ENCODE measurements at places on chromosomes 5 and 9.

GRCh38 chr5:158020555-158021418, 161.8 kb upstream of the CLINT1 start:
- no peak for DNase-seq

DNA sequence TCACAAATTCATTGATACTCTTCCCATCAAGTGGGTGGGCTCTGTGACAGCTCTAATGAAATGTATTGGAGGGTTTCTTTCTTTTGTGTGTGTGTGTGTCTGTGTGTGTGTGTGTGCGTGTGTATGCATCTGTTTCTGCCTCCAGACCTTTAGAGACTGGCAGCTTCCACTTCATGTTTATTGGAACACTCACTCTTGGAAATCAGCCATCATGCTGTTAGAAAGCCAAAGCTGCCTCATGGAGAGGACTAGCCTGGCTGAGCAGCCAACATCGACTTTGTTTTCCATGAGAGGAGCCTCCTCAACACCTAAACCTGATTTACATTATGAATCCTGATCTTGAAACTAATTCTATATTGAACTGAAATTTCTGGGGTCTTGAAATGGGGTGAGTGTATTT, 128.5 kb upstream of the FAM174A start:
- no peak for DNase-seq

DNA sequence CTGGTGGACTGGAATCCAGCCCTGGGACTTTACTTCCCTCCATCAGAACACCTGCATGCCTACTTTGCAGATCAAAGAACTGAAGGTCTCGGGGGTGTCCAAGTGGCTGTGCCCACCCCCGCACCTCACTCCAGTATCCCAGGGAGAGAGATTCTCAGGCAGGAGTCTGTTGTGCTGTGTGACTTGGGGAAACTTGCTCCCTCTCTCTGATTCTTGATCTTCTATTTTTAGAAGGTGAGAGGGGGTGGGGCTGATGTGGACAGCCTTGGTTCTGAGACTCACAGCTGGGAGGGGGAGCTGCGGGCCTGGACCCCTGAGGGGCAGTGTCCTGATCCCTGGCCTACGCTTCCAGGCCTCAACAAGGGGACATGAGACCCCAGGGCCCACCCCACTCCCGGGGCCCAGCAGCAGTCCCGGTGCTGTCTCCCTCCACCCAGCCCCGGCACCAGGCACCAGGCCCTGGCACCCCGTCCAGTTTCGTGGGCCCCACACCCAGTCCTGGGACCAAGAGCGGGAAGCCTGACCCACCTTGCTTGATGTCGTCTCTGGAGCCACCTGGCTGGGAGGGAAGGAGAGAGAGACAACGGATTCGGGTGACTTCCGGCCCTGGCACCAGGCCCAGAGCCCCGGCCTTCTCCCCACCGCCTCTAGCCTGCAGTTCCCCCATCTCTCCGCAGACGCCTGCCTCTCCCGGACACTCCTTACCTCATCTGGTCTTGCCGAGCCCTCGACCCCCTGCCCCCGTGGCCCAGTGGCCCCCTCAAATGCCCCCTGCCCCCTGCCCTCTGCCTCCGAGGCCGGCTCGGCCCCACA, 74.0 kb upstream of the SPTLC1 start:
- no peak for DNase-seq

DNA sequence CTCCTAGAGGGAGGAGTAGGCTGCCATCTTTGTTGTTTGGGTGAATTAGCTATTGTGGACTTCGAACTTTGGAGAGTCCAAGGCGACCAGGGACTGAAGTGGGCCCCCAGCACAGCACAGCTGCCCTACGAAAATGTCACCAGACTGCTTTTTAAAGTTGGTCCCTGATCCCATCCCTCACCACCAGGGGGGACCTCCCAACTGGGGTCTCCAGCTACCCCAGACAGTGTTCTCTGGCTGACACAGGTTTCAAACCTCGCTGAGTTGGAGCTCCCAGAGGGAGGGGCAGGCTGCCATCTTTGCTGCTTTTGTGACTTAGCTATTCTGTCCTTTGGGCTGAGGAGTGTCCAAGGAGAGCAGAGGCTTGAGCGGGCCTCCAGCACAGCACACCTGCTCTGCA, 45.7 kb upstream of the ADRB2 start:
- no peak for DNase-seq

- no peak for DNase-seq
These were observed 31.6 kb upstream of the N4BP3 start for GRCh38 chr5:178081571-178082243.

DNA sequence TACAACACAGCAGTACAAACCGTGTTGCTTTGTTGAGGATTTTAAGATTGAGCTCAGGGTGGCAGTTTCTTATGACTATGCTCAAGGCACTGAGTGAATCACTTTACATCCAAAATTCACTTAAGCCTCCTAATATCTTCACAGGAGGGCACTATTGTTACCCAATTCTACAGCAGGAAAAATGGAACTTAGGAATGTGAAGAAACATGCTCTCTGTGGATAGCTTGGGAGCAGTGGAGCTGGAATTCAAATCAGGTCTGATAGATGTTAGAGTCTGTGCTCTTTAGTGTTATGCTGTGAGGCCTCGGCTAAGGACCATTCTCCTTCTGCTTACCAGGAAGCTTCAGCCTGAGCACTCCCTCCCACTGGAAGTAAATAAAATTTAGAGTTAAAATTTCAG, 18.7 kb upstream of the HMHB1 start:
- DNase-seq: no peak

- DNase-seq: no peak
These were observed 111.2 kb upstream of the IER5L start for GRCh38 chr9:129289131-129289731.
